Spinal cord (tissue), 10 donors: ENCODE measurements at places on chromosomes 3 and 15. TPM values are rescaled to one million over a fixed set of nuclear protein-coding genes. Genes with fewer than 3 reads are reported as not detected.

- DNase-seq = no peak
Observed at GRCh38 chr15:100900136-100900794, 18.9 kb upstream of the LRRK1 start.

- no peak for DNase-seq
Observed at GRCh38 chr3:45937206-45938042, 5.8 kb upstream of the CXCR6 start.

DNA sequence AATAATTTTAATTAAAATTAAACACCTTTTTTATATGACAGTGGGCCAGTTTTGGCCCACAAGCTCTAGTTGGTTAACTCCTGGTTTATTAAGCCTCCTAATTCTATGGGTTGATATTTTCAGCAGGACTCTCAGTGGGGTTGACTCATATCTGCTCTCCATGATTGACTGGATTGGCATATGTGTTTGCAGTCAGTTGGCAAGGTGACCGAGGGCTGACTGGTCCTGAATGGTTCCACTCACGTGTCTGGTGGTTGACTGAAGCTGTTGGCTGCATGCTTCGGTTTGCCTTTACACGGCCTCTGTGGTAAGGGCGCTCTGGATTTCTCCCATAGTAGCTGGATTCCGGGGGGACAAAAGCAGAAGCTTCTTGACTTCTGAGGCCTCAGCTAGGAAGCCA, 65.3 kb upstream of the ZNF280D start:
- DNase-seq = no peak

- DNase-seq = no peak
Observed at GRCh38 chr3:3071136-3071535, 39.0 kb downstream of the IL5RA start.

DNA sequence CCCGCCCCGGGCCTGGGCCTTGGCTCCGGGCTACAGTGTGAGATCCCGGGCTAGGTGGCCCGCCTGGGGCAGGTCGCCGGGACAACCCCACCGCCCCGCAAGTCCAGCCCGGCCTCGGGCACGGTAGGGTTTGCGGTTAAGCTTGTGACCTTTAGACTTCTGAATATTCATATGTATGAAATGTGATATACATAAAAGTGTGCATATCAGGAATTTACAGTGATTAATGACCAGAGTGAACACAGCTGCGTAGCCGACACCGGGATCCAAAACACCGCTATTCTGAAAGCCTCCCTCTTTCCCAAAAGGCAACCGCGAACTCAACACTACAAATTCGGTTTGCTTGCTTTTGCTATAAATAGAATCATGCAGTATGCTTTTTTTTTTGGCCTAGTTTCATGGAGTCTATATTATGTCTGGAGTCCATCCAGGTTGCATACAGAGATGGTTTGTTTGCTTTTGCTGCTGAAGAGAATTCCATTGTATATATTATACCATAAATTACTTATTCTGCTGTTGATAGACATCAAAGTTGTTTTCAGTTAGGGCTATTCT, 636 bp upstream of the SNRPA1 start:
- DNase-seq = peak; percentile 44

GRCh38 chr3:82978368-82978767, 1216.9 kb upstream of the GBE1 start:
- no peak for DNase-seq

- DNase-seq = no peak
Observed at GRCh38 chr3:177591379-177591778, 394.1 kb upstream of the TBL1XR1 start.

- no peak for DNase-seq
Observed at GRCh38 chr15:67690936-67691335, 134.4 kb upstream of the SKOR1 start.

- no peak for DNase-seq
Observed at GRCh38 chr3:124402791-124403190, 327.5 kb upstream of the UMPS start.

DNA sequence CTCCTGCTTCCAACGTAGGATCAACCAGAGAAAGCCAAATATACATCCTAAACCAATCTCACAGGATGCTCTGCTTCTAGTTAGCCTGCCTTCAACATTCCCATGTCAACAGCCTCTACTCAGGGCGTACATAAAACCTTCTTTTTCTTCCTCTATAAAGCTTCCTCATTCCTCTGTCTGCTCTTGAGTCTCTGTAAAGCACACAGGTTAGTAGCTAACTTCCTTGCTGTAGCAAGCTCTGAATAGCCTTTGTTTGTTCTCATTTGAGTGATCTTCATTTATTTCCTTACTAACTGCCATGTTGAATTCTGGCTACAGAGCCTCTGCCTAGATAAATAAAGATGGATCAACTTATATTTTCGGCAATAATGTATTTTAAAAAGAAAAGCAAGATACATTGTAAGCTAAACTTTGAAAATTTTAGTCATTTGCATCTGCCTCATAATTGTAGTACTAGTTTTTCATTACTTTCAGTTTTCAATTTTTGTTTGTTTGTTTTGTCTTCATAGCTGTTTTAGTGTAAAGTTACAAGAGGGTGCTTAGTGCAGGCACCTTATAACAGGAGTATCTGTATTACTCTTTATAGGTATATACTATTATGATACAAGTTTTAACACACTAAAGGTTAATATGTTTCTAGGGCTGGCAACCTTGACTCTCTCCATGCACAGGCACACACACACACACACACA, 498.2 kb downstream of the PYDC2 start:
- DNase-seq = no peak

- no peak for DNase-seq
Observed at GRCh38 chr3:184148076-184148475, 7.1 kb upstream of the DVL3 start.

Gene CD200
- 38.8 TPM for total RNA-seq

Gene PLOD2
- total RNA-seq = 67.7 TPM

Gene STAB1
- 38.3 TPM for total RNA-seq

Gene TBC1D2B
- 41.7 TPM for total RNA-seq
